WTC11 (cell line): ENCODE measurements at places on chromosomes 7 and 10.

DNA sequence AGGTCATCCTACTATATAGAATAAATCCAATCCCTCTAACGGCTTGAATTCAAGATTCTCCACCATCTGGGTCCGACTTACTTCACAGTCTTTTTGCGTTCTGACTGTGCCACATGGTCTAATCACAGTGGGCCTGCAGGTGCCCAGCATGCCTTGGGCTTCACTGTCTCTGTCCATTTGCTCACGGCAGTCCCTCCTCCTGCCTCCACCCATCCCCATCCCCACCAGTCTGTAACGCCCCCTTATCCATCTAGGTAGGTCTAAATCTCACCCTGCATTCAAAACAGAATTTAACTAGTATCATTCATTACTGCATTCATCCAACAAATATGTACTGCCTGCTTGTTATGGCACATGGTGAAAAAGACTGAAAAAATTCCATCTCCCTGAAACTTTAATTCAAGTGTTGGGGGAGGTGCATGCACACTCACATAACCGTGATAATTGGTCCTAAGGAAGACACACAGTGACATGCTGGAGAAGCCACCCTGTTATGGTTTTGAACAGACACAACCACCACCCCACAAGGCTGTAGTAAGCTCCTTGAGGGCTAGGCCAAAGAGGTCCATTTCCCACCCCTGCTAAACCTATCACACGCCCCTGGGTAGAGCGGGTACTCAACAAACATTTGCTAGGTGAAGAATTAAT lies 24.2 kb downstream of the SORBS1 start:
- peaks cover 53% of the 10 kb centered on the region for H3K4me1 ChIP-seq
- H3K27ac ChIP-seq: no peak overlapping the region
- no peak for DNase-seq
- H3K4me3 ChIP-seq: no peak overlapping the region
- no peaks in the 10 kb centered on the region for H3K27me3 ChIP-seq

- H3K4me1 ChIP-seq: peaks cover 14% of the 10 kb centered on the region
- no peak for DNase-seq
- H3K4me3 ChIP-seq: no peak overlapping the region
- peaks cover 94% of the 10 kb centered on the region for H3K27me3 ChIP-seq
- H3K27ac ChIP-seq: no peak overlapping the region
Measured at GRCh38 chr7:32068411-32069101, 1.7 kb downstream of the PDE1C start.

DNA sequence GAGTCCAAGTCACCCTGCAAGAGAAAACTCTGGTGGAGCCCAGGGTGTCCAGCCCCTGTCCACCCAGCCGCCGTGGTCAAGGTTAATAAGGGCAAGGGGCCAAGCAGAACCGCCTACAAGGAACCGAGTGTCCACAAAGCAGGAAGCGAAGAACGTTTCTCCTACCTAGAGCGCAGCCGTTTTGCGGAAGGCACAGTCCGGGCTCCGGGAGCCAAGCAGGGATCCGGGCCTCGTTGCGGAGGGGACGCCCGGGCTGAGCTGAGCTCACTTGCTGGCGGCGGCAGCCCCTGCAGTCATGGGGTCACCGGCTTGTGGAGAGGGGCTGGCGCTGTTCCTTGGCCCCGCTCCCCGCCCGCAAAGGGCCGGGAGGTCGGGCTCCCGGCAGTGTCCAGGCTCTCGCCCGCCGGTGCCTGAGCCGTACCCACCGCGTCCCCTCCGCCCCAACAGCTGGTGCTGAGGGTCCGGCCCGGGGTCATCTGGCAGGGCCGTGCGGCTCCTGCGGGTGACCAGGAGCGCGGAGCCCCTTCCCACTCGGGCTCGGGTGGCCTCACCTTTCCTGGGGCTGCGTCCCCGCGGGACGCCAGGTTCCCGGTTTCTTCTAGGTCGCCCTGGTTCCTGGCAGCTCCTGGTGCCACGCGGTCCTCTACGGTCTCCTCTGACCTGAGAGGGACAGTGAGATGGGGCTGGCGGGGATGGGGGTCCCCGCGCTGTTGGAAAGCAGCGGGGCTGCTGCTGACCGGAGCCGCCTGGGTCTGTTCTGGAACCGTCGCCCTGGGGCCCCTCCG lies 14.0 kb upstream of the ZNF273 start:
- H3K4me3 ChIP-seq: peak overlapping the region; percentile 76
- H3K27me3 ChIP-seq: peaks cover 64% of the 10 kb centered on the region
- H3K4me1 ChIP-seq: peaks cover 5% of the 10 kb centered on the region; the same call in 1 of the 2 replicates
- H3K27ac ChIP-seq: no peak overlapping the region
- peaks cover under 1% of the 10 kb centered on the region for H3K36me3 ChIP-seq

DNA sequence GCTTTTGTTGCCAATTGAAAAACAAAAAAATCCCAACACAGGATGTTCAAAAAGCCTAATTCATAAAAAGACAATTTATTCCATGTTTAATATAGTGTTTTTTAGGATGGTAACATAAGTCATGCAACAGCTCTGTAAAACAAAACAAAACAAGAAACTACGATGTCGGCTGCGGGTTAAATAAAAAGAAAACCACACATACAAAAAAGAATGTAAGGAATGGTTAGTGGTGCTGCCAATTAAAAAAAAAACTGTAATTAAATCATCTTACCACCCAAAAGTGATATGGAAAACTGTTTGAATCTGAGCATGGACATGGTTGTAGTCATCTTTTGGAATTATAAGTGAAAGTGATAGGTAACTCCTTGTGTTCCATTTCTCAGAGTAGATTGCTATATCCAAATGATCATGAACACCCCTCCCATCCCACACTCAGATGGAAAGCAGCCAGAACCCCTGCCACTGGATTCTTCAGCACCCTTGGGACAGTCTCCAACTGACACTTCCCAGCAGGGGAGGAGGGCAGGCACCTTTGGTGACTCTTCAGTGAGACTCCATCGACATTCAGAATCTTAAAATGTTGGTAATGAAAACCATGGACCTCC lies 14.3 kb upstream of the DAGLB start:
- H3K27ac ChIP-seq: no peak overlapping the region
- H3K36me3 ChIP-seq: peaks cover 44% of the 10 kb centered on the region
- H3K27me3 ChIP-seq: no peaks in the 10 kb centered on the region
- H3K4me1 ChIP-seq: no peaks in the 10 kb centered on the region
- H3K4me3 ChIP-seq: no peak overlapping the region
- no peak for DNase-seq

GRCh38 chr10:29157321-29157720 lies 131.5 kb upstream of the LYZL1 start:
- H3K27ac ChIP-seq: no peak overlapping the region
- peaks cover 4% of the 10 kb centered on the region for H3K36me3 ChIP-seq
- H3K4me3 ChIP-seq: no peak overlapping the region
- H3K27me3 ChIP-seq: no peaks in the 10 kb centered on the region; the same call in 1 of the 2 replicates
- peaks cover 59% of the 10 kb centered on the region for H3K4me1 ChIP-seq
